Fibroblast of the conjunctiva (primary cell): ENCODE measurements at places on chromosomes 1 and 21.

GRCh38 chr1:75412616-75413015 lies 198.3 kb downstream of the SLC44A5 start:
- no peak for DNase-seq

DNA sequence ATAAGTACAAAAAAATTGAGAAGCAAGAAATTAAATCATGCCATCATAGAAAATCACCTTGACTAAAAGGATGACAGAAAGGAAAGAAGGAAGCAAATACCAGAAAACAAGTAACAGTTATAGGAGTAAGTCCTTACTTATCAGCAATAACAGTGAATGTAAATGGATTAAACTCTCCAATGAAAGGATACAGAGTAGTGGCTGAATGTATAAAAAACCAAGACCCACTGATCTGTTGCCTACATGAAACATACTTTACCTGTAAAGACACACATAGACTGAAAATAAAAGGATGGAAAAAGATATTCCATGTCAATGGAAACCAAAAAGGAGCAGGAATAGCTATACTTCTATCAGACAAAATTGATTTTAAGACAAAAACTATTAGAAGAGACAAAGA lies 52.2 kb downstream of the RABGAP1L start:
- DNase-seq: no peak

DNA sequence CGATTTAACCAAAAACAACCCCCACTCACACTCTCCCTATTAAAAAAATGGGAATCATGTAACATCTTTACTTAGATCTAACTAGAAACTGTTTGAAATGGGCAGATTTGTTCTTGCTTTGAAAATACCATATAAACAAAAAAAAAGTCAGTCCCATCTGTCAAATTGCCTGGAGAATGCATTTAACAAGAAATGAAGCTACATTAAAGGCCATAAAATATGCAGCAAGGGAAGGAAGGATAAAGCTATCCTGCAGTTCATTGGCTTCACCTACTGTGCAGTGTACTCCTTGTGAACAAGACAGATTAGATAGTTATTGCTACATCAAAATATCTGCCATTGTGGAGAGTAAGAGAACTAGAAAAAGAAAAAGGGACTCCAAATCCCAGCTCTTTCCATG lies 160.5 kb downstream of the LRRC7 start:
- DNase-seq: no peak

DNA sequence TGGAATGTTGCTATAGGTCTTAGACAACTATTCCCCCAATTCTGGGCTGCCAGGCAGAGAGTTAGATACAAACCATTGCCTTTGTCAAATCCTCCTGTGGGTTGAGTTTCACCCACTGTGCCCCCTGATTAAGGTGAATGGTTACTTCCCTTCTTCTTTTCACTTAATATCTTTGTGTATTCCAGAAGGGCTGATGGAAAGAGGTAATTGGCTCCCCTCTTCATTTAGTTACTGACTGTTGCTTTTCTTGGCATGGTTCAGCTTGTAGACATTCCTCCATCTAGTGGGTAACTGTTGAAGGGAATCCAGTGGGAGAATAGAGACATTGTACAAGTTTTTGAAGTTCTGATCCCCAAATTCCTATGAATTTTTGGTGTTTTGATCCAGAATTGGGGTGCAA lies 43.8 kb upstream of the MACF1 start:
- no peak for DNase-seq

GRCh38 chr1:84090447-84091245 lies 53.4 kb upstream of the PRKACB start:
- DNase-seq: no peak

DNA sequence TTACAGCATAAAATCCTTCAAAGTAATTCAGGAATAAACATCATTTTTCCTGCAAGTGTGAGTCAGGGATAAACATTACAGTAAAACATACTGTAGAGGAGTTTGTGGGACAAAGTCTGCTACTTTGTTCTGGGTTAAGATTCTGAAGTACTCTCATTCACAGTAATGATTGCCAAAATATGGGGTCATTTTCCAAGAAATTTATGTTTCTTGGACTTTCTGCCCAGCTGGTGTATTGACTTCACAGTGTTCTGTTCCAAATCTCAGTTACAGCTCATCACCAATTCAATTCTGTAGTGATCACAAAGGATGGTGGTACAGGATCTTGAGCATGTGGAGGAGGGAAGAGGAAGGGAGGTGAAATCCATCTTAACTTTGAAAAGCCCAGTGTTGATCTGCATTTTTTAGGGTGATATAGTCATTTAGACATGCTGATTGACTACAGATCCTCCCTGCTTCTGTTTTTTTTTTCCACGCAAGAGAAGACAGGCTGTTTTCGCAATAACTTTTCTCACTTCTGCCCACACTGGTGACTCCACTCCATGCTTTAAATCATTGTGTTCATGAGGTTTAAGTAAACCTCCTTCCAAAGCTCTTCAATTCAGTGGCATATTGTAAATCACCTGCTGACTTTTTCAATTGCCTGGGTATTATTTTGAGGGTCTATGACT lies 60.4 kb upstream of the C1orf53 start:
- DNase-seq: no peak
